ENCODE measurements at places on chromosomes 2 and 18.
A peak's percentile ranks its signal among the peaks of the same experiment; 100 is the strongest.

DNA sequence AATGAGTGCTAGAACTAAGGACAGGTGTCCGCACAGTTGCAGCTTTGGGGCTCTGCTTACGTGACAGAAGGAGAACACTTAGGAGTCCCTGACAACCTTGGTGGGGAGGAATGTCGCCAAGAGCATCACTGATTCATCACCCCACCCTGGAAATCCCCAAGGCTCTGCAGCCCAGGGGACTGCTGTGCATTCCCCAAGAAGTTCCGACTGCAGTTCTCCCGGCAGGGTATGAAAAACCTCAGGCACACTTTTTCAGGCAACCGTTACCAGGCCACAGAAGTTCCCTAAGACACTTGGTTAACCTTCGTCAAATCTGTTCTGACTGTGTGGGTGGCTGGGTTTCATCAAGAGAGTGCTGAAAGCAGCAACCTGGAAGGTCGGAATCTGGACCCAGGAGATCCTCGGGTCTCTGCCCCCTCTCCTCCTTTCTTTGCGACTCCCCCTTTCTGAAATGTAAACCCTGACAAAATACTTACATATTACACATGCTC lies 192.1 kb upstream of the CXCR4 start:
- DNase-seq: no peak

- no peak for DNase-seq
Observed at GRCh38 chr2:224666951-224667553, 49.1 kb downstream of the CCDC195 start.

GRCh38 chr2:127134235-127134634 lies 27.3 kb upstream of the BIN1 start:
- DNase-seq: no peak

- no peak for DNase-seq
Observed at GRCh38 chr2:64970495-64970894, 18.7 kb upstream of the SLC1A4 start.

DNA sequence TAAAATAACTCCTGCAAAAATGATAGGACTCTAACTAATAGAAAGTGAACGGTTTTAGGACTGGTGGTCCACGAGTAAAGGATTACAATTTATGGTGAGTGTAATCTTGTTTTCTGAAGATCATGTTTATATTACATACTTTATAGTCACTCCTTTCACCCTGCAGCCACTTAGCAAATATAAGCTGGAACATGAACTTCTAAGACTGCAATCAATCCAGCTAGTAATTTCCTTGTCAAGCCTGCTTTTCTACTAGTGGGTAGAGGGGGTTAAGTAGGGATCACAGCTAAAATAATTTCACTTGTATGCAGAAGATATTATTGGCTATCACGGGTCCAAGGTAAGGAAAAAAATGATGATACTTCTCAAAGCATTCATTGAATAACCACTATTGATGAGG lies 125.5 kb upstream of the NETO1 start:
- no peak for DNase-seq

DNA sequence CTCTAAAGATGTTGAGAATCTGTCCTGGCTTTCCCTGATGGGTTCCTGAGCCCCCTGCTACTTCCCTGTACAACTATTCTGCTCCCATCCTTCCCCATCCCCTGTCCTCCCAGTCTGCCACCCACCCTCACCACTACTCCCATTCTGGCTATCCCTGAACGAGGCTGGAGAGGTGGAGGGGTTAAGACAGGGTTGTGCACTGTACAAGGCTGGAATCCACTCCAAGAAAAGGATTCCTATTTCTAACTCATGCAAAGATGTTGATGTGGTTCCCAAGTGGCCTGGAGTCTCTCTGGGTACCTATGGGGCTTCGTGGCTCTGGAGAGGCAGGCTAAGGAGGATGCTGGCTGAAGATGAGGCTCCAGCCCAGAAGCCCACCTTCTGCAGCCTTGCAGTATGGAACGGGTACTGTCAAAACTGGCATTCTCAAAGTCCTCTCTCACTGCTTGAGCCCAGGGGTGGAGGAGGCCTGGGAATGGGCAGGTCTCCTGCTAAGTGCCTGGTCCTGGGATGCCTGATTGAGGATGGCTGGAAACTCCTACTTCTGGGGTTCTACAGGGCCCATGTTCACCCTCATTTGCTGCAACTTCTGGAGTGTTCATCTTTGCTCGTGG lies 1.3 kb upstream of the FEV start:
- DNase-seq: no peak

GRCh38 chr2:2524348-2524941 lies 193.4 kb upstream of the MYT1L start:
- no peak for DNase-seq

DNA sequence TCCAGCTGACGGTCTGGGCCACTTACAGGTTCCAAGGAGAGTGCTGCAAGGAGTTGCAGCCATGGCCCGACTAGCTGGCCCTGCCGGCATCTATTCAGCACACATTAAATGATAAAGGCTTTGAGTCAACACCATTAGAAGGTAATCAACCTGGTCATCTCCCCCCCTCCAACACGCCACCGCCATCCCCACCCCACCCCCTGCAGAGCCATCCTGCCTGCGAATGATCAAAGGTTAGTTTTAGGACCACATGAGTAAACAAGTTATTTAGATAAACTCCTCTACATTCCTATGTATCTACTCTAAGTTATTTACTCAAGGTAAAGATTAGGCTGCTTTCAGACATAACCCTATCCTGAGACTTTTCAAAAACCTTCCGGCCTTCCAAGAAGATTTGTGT lies 349.3 kb upstream of the SLC39A10 start:
- no peak for DNase-seq

DNA sequence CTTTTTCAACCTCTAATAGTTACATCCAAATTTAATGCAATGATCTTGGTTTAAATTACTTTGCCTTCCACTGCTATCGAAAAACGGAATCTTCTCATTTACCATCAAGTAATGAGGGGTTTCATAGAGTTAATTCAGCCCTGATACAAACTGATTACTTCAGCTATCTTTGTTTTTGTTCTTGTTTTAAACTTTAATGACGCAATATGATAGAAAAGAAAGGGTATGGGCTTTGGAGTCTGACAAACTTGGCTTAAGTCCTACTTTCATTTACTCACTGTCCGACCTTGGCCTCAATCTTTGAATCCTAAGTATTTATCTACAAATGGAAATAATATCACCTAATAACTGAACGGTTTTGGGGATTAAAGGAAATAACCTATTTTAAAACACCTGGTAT lies 16.1 kb downstream of the ADAM17 start:
- no peak for DNase-seq

GRCh38 chr2:39796134-39796533 lies 17.1 kb upstream of the THUMPD2 start:
- DNase-seq: no peak

- no peak for DNase-seq
Observed at GRCh38 chr18:41630232-41630886, 324.7 kb upstream of the PIK3C3 start.

DNA sequence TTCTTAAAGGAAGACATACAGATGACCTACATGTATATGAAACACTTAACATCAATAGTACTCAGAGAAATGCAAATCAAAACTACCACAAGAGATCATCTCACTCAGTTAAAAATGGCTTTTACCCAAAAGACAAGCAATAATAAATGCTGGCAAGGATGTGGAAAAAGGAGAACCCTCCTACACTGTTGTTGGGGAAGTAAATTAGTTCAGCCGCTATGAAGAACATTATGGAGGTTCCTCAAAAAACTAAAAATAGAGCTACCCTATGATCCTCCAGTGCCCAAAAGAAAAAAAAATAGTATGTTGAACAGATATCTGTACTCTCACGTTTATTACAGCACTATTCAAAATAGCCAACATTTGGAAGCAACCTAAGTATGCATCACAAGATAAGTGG lies 1579.4 kb upstream of the TMEFF2 start:
- peak; percentile 32 for DNase-seq

DNA sequence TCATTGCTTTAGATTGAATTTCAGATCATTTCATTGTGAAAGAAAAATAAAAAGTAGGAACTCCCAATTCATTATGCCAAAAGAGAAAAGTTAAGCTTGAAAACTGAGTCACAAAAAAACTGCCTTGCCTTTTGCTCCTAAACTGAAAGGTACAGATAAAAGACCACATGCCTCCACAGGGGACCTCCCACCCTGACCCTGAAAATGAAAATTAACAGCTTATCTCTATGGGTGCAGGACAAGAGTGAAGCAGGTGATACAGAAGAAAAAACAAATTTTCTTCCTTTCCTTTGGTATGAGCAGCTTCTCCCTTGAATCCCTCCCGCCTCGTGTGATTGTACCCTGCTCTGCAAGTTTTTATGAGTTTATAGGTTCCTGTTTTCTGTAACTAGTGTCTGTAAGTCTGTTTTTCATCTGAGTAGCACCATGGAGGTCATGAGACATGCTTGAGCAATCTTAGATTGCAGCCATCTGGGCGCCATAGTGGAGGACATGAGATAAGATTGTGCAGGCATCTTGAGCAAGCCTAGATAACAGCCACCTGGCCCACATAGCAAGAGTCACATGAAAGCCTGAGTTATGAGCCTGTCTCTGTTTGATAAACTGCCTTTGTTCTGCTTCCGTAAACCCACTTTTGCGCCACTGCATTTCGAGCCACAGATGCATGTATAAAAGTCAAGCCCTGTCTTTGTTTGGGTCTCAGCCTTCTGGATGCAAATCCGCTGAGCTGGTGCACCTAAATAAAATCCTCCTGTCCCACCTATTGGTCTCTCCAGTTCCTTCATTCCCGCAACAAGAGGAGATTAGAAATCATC lies 56.2 kb upstream of the DYNC1I2 start:
- DNase-seq: peak; percentile 16

- DNase-seq: no peak
Observed at GRCh38 chr2:73373344-73373743, 12.3 kb upstream of the ALMS1 start.

DNA sequence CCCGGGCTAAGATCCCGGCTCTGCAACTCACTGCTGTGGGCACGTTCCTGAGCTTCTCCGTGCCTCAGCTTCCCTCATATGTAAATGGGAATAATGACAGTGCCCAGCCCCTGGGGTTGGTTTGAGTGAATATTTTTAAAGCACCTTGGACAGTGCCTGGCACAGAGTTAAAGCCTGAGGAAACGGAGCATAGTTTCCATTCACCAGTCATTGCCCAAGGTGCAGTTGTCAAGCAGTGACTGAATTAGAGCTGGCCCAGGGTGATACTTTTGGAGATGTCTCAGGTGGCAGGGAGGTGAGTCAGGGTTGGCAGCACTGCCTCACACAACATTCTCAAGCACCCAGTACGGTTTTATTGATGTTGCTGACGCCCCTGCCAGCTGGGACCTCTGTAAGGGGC lies 12.2 kb downstream of the TMEM177 start:
- no peak for DNase-seq

- no peak for DNase-seq
Observed at GRCh38 chr2:187264612-187265011, 183.4 kb downstream of the CALCRL start.

GRCh38 chr2:137676346-137676745 lies 287.9 kb upstream of the HNMT start:
- no peak for DNase-seq

- no peak for DNase-seq
Observed at GRCh38 chr2:179612591-179613298, 248.7 kb downstream of the ZNF385B start.

- DNase-seq: no peak
Observed at GRCh38 chr2:95026471-95027368, 1.2 kb downstream of the MAL start.

DNA sequence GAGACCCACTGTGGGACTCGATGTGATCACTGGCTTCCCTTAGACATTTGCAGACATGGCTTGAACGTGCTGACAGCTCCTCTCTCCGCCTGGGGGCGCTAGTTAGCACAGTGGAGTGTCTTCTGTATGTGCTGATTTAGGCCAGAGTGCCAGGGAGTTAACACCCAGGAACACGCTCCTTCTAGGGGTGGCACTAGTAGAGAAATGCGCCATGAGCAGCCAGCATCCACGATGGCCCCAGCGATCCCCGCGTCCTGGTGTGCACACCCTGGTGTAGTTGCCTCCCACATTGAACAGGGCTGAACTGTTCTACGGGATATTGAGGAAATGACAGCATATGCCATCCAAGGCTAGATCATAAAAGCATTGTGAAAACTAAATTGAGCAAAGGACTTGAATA lies 11.4 kb upstream of the NMUR1 start:
- peak; percentile 23 for DNase-seq

DNA sequence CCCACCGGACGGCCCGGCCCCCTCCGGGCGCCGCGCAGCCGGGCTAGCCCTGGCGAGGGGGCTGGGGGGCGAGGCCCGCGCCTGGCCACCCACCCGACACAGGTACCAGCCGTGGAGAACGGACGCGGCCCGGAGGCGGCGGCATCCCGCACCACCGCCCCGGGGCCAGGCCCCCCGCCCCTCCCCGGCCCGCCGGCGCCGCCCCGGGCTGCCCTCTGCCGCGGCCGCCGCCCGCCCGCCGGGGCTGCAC lies 405 bp downstream of the SOS1 start:
- no peak for DNase-seq

DNA sequence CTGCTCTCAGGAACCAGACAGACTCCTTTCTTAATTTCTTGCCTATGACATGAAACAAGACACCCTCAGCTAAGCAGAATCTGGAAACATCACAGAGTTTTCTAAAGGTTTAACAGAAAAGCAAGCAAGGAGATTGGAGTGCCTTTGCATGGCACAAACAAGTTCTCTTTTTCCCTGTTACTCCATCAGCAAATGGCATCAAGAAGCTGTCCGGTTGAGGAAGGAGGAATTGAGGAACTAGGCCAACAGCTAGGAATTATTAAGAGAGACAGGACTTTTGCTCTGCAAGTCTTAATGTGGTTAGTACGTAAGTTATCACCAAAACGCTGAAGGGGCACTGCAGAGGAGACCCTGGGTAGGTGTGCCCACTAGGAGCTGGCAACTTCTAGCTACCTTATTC lies 53.2 kb downstream of the NEB start:
- peak; percentile 53 for DNase-seq

DNA sequence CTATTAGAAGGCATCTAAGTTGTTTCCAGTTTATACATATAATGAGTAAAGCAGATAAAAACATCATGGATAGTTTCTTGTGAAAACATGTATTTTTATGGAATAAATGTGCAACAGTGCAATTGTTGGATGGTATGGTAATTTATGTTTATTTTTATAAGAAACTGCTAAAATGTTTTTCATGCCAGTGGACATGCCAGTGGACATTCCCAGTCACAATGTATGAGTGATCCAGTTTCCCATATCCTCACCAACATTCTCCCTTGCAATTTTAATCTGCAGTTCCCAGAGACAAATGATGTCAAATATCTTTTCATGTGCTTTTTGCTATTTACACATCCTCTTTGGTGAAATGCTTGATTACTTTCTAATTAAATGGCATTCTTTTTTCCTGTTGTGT lies 818.6 kb downstream of the SUCLG1 start:
- no peak for DNase-seq

DNA sequence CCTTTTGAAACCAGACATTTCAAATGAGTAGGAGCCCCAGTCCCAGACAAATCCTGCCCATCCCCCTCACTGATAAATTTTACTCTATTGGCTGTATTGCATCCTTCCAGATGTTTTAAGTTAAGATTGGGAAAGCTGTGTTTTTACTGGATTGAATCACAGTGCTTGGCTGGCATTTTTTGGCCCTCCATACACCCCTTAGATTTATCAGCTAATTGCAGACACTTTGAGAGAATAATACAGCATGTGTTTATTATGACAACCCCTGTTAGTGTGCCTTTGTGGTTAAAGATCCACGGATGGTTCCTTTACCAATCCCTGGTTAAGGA lies 74.9 kb downstream of the ANTXR1 start:
- no peak for DNase-seq

GRCh38 chr2:235577404-235578330 lies 83.8 kb downstream of the AGAP1 start:
- no peak for DNase-seq

- no peak for DNase-seq
Observed at GRCh38 chr18:78431606-78432005, 548.0 kb upstream of the SALL3 start.
